ENCODE measurements at places on chromosomes 4 and X.

DNA sequence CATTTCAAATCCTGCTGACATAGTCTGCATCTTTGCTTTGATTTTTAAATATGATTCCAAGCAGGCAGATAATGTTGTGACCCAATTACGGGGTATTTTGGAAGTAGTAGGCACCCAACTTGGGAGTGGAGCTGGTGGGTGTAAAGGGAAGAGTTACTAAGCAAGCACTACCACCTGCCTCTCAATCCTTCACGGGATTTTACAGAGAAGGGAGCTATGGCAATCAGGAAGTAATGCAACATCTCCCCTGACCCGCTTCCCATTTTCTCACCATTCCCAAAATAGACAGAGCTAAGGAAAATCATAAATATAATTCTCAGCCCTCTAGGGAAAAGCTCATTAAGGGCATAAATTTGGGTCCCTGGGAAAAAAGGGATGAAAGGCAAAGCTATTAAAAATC lies 9.2 kb downstream of the APBB2 start:
- no peak for DNase-seq

DNA sequence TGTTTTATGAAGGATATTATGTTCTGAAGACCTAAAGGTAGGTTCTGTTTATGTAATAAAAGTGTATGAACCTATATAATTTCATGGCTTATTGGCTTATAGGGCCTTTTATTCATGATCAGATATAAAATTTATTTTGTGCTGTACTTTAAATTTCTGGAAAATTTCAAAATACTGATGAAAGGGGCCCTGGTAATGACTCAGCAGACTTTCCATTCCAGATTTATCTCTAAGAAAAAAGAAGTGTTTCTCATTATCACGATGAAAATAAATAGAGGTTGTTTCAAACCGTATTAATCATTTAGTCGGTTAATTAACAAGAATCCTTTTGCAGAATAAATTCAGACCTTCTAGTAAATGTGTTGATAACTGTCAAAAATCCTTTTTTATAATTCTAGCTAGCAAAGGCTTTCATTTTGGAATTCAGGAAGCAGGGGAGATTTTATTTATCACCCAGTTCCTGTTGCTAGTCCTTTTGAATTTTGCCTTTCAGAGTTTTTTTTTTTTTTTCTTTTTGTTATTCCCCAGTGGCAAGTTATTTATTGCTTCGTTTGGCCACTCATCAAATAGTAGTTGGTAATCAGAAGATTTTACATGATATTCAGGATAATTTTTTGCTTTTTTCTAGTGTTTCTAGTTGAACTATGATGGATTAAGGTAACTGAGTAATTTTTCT lies 5.4 kb upstream of the TAPT1 start:
- DNase-seq = no peak

- DNase-seq = no peak
Observed at GRCh38 chrX:148574237-148574973, 74.0 kb downstream of the AFF2 start.

GRCh38 chr4:153616006-153616555 lies 68.0 kb upstream of the TLR2 start:
- DNase-seq = no peak

- no peak for DNase-seq
Observed at GRCh38 chr4:122541996-122542395, 78.9 kb downstream of the IL21 start.

DNA sequence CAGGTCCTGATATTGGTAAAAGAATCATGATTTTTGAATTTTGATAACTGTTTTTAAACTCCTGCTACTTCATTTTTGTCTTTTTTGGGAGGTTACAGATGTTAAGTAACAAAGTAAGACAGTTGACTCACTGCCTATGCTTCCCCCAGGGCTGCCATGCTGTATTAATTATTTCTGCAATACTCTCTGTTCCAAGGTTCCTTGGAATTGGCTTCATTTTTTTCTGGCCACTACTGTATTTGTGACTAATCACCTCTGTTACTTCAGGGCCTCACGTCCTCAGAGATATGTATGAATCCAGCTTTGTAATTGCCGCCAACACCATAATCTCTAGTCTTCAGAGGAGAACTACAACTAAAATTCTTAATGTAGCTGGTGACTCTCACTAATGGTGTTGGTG lies 1729.3 kb downstream of the C4orf33 start:
- DNase-seq = no peak

GRCh38 chr4:88957570-88957969 lies 99.4 kb downstream of the FAM13A start:
- DNase-seq = no peak

- no peak for DNase-seq
Observed at GRCh38 chrX:33086886-33087285, 124.5 kb downstream of the DMD start.

GRCh38 chr4:7852568-7853185 lies 87.0 kb downstream of the AFAP1 start:
- no peak for DNase-seq

GRCh38 chr4:19497705-19498104 lies 754.0 kb upstream of the SLIT2 start:
- no peak for DNase-seq

- DNase-seq = no peak
Observed at GRCh38 chr4:28179126-28179525, 1318.5 kb downstream of the STIM2 start.

- no peak for DNase-seq
Observed at GRCh38 chrX:86028681-86029080, 18.7 kb downstream of the CHM start.

DNA sequence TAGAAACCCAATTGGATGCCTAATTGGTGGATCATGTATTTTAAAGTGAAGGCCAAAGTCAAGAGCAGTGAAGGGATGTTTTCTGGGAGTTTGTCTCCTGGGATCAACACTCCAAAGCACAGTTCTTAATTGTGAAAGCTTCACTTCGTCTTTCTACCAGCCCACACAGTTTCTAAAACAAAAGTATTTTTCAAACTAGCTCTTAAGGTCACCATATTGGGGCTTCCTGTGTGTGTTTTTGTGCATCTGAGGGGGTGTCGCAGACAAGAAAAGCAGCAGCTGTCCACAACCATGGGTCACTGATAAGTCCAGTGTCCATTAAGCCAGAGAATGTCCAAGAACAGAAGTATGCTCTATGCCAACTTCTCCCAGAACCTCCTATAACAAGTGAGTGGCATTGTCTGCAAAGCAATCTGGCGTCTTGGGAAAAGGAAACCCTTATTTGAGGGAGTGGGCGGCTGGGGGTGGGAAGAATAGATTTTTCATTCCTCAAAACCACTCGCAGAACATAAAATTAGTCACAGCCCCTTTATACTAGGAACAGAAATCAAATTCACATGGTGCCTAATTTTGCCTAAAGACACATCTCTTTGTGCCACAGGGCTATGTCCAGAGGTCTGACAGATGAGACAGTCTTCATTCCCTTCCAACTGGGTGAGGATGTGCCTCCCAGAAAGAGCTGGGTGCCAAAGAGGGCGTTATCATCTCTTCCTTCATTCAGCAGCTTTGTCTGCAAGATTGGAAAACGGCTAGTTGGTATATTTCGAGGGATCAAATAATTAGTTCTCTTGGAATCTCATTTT lies 610.4 kb downstream of the BCOR start:
- DNase-seq = no peak

- no peak for DNase-seq
Observed at GRCh38 chrX:128759745-128760144, 707.5 kb upstream of the ACTRT1 start.

DNA sequence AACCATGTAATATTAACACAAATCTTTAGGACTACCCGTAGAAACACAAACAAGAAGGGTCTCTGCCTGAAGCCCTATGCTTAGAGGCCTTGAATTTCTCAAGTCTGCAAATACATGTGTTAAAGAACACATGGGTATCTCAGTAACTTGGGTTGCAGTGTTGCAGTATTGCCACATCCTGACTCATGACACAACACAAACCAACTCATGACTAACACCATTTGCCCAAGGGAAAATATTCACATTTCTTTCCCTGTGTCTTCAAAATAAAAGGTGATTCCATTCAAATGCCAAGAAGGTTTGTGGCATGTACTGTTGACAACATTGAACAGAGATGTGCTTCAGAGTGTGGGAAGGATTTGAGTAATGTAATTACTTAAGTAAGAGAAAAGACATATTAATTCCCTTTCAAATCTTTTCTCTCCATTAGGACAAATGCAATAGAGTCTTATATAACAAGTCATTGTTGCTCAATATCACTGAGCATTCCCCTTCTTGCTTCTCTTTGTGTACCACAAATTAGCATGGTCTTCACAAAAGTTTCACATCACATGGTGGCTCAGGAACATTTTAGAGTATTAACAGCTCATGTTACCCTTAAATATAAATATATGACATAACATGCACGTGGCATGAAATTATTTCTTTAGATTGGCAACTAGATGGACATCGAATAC lies 487.1 kb downstream of the STPG2 start:
- no peak for DNase-seq

DNA sequence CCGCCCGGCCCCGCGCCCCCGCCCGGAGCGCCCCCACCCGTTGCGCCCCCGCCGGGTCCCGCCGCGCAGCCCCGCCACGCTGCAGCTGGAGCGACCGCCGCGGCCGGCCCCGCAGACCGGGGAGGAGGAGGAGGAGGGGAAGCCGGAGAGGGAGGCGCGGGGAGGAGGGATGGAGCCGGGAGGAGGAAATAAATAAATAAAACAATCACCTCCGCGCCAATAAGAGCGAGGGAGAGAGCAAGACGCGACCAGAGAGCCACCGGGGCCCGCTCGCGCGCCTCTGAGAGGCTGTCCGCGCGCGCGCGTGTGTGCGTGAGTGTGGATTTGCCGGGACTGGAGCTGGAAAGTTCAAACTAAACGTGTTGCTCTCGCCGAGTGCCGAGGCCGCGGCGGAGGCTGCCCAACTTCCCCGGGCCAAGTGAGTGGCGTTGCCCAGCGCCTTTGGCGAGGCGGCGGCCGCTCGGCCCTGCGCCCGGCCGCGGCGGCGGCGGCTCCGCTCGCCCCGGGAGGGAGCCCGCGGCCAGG lies 2184.4 kb upstream of the TENM3 start:
- DNase-seq = no peak

GRCh38 chr4:142840516-142841123 lies 5.5 kb downstream of the INPP4B start:
- no peak for DNase-seq

GRCh38 chrX:71873459-71873833 lies 37.2 kb upstream of the NHSL2 start:
- DNase-seq = no peak

GRCh38 chrX:8868070-8868773 lies 67.0 kb upstream of the FAM9A start:
- DNase-seq = no peak

All from T-helper 1 cell (primary cell).